Testis (tissue), 5 donors: ENCODE measurements at places on chromosomes 11 and 22. TPM values are rescaled to one million over a fixed set of nuclear protein-coding genes. Genes with fewer than 3 reads are reported as not detected.

GRCh38 chr22:40519284-40519947 is 117.1 kb downstream of the MRTFA start:
- DNase-seq = no peak

- DNase-seq = no peak
These were observed 12.5 kb downstream of the EIF4G2 start for GRCh38 chr11:10796191-10796590.

DNA sequence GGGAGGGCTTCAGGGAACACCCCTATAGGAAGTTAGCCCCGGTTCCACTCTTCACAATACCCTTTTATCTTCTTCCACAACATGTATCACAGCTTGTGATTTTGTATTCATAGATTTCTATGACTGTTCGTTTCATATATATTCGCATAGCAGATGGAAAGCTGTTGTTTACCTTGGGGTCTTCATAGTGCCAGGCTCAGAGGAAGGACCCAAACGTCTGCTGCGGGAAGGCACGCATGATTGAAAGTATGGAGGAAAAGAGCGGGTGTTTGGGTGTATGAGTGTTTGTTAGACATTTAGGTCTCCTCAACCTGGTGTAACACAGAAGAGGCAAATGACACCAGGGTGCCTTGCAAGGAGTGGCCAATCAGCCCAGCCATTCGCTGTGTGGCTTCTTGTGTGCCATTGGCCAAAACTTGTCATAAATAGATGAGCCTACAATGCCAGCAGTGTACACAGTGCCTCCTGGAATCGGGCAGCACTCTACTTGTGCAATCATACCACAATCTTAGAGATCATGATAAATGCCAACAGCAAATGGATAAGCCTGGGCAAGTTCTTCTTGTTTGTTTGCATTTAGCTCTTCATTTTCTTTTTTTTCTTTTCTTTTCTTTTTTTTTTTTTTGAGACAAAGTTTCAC is 10.9 kb upstream of the ADA2 start:
- no peak for DNase-seq

GRCh38 chr11:35911616-35912165 is 32.2 kb upstream of the LDLRAD3 start:
- DNase-seq = no peak

GRCh38 chr22:21818487-21819182 is 48.8 kb downstream of the MAPK1 start:
- DNase-seq = no peak

GRCh38 chr11:33941637-33942160 is 49.8 kb upstream of the LMO2 start:
- DNase-seq = no peak

DNA sequence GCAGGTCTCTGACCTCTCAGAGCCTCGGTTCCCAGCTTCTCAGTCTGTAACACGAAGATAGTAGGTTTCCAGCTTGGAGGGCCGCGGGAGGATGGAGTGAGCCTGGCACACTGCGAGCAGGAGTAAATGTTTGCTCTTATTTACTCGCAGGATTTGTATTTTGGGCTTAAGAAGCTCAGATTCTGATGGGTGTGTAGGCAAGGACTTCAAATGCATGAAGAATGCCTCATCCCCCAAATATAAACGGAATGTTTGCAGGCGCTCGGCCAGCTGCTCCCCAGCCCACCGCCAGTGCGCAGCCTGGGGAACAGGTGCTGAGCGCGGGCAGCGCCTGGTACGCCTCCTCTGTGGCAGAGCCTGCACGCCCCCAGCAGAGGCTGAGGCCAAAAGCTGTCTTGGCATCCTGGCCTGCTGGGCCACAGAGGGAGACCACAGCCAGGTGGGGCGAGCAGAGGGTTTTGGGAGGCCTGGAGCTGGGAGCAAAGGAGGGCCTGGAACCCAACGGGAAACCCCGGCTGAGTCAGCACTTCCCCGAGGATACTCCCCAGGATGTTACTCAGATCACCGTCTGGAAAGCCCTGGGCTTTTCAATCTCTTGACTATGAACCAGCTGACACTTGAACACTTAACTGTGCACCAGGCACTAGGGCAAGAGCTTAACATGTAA is 9.4 kb downstream of the EHD1 start:
- no peak for DNase-seq

DNA sequence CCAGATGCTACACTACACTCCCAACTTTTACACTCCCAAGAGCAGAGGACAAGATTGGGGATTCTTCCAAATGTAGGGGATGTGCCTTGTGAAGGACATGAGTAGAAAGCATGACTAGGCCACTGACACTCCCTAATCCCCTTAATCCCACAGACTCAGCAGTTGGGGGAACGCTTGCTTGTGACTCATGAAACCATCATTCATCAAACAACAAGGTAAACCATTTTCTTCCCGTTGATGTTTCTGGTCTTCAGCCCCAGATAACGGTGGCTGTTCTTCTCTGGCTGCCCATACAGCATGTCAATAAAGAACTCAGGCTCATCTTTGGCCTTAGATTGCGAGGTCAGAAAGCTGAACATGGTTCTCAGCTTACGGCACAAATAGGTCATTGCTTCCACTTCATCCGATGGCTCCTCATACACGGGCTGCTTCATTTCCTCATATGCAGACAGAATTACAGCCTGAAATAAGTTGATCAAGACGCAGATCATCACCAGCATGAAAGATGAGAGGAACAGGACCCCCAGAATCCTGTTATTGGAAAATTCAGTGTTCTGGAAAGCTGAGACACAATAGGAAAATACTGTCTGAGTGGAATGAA is 6.4 kb upstream of the CDPF1 start:
- DNase-seq = no peak

DNA sequence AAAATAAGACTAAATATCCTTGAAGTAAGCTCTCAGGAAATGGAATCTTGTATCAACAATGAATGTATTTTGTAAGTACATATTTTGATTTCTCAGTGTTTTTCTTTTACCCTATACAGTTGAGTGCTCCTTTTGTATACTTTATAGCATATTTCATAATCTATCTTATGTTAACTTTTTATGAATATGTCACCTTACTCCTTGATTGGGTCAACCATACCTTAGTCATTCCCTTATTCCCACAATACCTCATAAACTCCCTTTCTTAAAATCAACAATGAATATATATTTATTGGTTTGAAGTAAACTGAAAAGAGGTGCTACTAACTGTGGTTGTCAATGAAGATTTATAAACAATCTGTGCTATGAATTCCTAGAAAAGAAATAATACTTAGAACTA is 686.2 kb downstream of the METTL15 start:
- DNase-seq = no peak

DNA sequence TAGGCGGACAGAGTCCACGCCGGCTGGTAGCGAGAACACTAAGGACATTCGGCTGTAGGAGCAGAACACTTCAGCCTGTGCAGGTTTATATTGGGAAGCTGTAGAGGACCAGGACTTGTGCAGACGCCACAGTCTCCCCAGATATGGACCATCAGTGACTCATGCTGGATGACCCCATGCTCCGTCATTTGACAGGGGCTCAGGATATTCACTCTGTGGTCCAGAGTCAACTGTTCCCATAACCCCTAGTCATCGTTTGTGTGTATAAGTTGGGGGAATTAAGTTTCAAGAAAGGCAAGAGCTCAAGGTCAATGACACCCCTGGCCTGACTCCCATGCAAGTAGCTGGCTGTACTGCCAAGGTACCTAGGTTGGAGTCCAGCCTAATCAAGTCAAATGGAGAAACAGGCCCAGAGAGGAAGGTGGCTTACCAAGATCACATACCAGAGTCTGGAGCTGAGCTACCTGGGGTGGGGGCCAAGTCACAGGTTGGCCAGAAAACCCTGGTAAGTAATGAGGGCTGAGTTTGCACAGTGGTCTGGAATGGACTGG is 17.2 kb downstream of the P2RY2 start:
- no peak for DNase-seq

GRCh38 chr22:23534851-23535717 is 45.0 kb downstream of the IGLL1 start:
- DNase-seq = peak; percentile 10

DNA sequence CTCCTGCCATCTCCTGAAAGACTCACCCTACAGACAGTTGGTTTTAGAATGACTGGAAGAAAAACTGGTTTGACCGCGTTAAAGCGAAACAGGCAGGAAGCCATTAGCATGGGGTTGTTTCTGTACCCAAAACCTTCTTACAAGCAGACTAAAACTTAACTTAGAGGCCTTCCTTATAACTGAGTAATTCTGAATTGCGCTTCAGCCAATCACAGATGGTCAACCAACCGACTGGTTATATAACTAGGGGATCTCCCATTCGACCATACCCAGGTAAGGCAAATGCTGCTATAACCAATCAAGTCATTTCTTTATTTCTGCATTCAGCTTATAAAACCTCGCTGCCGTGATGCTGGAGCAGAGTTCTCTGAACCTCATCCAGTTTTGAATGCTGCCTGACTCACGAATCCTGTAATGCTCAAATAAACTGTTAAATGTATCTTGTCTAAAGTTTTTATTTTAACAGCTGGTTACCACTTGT is 87.8 kb upstream of the DRD2 start:
- DNase-seq = no peak

DNA sequence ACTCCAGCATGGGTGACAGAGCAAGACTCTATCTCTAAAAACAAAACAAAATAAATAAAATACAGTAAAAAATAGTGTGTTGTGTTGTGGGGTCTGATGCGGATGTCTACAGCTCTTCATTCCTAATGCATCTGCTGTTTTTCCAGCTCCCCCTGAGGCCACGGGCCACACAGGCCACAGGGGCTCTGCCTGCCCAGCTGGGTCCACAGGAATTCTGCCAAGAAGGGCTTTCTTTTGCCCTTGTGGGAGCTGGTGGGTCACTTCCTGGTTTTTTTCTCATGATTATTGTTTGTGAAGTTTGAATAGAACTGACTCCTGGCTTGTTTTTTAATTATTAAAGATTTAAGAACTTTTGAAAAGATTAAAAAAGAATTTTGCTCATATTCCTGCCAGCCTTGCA is 67.4 kb upstream of the CLDN5 start:
- DNase-seq = no peak

DNA sequence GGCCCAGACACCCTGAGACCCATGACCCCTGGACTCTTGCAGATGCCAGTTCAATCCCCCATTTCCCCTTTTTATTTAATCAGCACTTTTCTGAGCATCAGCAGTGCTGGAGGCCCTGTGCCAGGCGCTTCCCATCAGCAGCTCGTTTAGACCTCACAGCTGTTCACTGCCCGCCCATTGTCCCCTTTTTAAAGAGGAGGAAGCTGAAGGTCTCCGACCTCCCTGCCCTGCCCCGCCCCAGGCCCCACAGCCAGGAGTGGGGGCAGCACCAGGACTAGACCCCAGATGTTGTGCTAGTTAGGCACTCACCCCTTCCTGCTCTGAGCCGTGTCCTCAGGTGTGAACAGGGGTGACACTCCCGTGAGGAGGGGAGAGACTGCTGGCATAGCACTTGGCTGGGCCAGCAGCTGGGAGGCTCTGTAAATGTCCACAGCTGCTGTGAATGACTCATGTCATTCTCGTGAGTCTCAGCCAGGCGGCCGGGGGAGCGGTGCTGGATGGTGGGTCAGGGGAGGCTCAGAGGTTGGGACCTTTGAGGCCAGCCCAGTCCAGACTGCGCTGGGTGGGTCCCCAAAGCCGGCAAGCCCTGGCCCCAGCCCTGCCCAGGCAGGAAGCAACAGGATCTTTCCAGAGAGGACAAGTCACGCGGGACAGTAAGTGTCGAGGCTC is 19.9 kb downstream of the EMID1 start:
- peak; percentile 66 for DNase-seq

DNA sequence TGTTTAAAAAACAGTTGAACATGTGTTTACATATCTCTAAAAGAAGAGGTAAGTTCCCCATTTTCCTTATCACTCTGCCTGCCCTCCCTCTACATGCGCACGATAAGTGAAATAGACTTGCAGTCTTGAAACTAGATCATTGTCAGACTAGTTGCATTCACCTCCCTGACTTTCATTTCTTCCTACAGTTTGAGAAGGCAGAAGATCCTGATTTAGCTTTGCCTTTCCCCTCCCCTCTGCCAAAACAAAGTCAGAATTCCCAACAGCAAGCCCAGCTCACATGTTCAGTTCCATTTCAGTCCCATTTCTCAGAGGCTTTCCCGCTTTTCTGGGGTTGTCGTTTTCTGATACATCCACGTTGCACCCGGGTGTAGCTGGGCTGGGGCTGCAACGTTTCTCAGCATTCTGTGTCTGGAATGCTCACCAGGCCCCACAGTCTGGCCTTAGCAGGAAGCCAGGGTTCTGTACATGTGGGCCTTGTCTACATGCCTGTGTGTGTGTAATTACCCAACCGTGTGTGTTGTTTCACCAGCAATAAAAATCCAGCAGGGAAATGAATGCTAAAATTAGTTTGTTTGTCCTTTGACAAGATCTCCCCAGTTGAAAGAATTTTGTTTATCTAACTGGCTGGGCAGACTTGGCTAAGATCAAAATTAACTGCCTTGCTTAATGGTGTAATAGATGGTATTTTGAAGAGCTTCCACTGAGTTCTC is 179.2 kb downstream of the DBX1 start:
- DNase-seq = no peak

GRCh38 chr22:40741116-40741515 is 61.8 kb downstream of the MCHR1 start:
- no peak for DNase-seq

GRCh38 chr11:128956401-128957201 is 13.9 kb upstream of the TP53AIP1 start:
- DNase-seq = peak; percentile 47

DNA sequence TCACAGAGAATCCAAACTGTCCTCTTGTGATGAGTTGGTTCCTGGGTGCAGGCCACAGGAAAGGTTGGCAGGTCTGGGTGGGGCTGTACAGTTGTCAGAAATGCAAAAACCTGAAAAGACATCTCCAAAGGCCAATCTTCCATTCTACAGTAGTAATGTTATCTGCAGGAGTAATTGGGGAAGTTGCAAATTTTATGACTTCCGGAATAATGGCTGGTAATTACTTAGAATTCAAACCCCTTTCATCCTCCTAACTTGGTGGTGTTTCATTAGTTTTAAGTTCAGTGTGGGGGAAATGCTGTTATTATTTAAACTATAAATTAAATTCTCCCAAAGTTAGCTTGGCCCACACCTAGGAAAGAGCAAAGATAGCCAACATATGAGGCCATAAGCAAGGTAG is 64.7 kb upstream of the FAT3 start:
- DNase-seq = no peak

- no peak for DNase-seq
These were observed 261.2 kb upstream of the UBASH3B start for GRCh38 chr11:122394313-122394712.

SYT12 gene
- total RNA-seq = 3.4 TPM

PIH1D2 gene
- 31.2 TPM for total RNA-seq

RCOR2 gene
- total RNA-seq = 6.3 TPM

INS gene
- not detected for total RNA-seq

UPK3A gene
- total RNA-seq = not detected

NNMT gene
- 10.6 TPM for total RNA-seq

F2 gene
- 2.4 TPM for total RNA-seq

C11orf42 gene
- total RNA-seq = 38.5 TPM

C11orf16 gene
- 1.7 TPM for total RNA-seq

SPTBN2 gene
- 116 TPM for total RNA-seq

LRRC74B gene
- 5.4 TPM for total RNA-seq

METTL15 gene
- total RNA-seq = 14.8 TPM

GSTT2B gene
- total RNA-seq = 7.9 TPM

NCAM1 gene
- 13.8 TPM for total RNA-seq

CASP1 gene
- 1.8 TPM for total RNA-seq
